ENCODE measurements at places on chromosomes 2 and 18. TPM values are rescaled to one million over a fixed set of nuclear protein-coding genes. Genes with fewer than 3 reads are reported as not detected.

Gene SLC9A4
- not detected for total RNA-seq

Gene NT5DC4
- total RNA-seq: not detected

Gene RTP5
- total RNA-seq: not detected

Gene MAP3K20
- total RNA-seq: 52.4 TPM

Gene SNTG2
- total RNA-seq: 1.3 TPM

Gene SERPINB7
- 0.38 TPM for total RNA-seq

Gene CCBE1
- 21.4 TPM for total RNA-seq

Gene CD302
- 5.4 TPM for total RNA-seq

Gene TMEM182
- 4.2 TPM for total RNA-seq

Gene RABL2A
- 10.1 TPM for total RNA-seq

Gene MAPK4
- total RNA-seq: not detected

Gene SPC25
- 8.6 TPM for total RNA-seq

Gene C1GALT1C1L
- total RNA-seq: 1.1 TPM
